Vagina (tissue), 2 donors: ENCODE measurements at places on chromosomes 12 and 14.

DNA sequence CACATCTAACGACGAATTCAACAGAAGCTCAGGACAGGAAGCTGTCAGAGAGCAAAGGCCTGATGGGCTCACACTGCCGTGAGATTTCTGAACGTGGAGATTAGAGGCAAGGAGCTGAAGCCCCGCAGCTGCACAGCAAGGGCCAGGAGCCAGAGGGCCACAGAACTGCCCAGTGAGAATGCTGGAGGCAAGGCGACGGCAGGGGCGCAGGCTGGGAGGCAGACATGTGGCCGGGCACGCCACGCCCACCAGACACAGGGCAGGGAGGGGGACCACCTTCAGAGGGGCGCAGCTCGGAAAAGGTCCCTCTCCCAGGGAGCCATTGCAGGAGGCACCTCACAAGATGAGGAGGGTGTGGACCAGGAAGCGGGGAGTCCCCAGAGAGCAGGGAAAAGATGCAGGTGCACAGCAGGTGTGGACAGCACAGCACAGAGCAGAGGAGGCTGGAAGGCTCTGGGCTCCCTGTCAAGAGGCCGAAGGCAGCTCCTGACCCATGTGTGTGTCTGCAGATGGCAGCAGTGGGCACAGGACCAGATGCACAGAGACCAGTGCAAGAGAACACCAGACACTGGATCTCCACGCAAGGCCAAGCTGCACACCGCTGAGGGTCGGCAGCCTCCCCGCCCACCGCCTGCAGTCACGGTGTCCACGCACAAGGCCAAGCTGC is 23.0 kb downstream of the BTBD6 start:
- DNase-seq, result no peak

- no peak for DNase-seq
Measured at GRCh38 chr12:10154145-10154496, 17.8 kb downstream of the OLR1 start.

DNA sequence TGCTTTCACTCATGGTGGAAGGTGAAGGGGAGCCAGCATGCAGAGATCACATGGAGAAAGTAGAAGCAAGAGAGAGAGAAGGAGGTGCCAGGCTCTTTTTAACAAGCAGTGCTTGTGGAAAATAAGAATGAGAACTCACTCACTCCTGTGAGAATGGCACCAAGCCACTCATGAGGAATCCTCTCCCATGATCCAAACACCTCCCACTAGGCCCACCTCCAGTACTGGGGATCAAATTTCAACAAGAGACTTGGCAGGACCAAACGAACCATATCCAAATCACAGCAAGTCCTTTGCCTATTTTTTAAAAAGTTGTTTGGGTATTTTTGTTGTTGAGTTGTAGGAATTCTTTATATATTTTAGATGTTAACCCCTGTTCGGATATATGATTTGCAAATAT is 245.9 kb upstream of the ARID2 start:
- no peak for DNase-seq

DNA sequence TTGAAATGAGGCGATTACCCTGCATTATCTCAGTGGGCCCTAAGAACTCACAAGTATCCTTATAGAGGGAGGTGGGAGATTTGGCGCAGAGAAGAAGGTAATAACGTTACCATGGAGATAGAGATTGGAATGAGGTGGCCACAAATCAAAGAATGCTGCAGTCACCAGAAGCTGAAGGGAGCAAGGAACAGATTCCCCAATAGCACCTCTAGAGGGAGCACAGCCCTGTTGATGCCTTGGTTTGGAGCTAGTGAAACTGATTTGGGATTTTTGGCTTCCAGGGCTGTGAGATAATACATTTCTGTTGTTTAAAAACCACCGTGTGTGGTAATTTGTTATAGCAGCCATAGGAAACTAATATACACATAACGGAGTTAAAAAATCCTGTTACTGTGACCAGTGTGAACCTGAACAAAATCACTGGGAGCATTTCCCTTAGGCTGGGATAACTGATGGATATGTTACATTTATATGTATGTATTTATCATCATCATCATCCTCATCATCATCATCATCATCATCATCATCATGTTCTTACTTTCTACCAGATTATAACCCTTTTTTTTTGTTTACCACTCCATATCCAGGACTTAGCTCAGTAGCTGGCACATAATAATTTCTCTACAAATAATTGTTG is 100.3 kb downstream of the LIN7A start:
- DNase-seq, result no peak

- DNase-seq, result no peak
Measured at GRCh38 chr14:64303471-64303917, 9.3 kb upstream of the ESR2 start.

DNA sequence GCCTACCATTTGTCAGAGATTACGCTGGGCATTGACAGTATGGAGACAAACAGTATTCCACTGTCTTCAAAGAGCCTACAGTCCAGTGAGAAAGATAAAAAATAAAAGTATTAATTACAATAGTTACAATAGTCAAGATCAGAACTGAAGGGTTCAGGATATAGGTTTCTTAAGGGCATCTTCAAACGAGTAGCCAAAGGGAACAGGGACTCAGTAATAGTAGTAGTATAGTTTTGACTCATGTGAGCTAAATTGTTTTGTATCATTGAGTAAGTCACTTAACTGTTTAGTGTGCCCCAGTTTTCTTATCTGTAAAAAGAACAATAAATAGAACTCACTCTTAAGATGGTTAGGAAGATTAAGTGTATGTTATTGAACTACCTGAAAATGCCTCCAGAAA is 123.6 kb downstream of the METTL25 start:
- DNase-seq, result no peak

- DNase-seq, result no peak
Measured at GRCh38 chr12:27595231-27595642, 71.2 kb downstream of the PPFIBP1 start.

DNA sequence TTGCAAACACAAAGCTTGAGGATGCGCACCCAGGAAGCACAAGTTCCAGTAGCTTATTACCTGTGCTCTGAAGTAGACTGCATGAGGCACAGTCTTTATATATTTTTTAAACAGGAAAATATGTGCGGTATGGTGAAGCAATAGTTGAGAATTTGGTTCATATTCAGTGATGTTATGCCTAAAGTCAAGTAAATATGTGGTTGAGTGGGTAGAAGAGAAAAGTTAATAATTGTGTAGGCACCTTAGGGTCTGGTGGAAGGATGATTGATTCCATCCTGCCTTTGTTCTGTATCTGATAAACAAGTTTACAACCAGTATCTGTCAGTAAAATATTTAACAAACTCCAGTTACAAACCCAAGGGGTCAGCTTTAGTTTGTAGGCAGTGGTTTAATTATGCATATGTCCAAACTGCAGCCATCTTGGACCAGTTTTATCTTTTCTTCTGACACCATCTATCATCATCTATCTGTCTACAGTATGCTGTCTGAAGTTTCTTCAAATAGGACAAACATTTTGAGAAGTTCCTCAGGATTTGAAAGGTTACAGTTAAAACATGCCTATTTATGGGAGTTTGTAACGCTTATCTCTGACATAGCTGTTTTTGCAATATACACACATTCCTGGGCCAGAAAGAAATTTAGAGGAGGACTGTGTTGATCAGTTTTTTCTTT is 10.8 kb downstream of the SINHCAF start:
- DNase-seq, result no peak

DNA sequence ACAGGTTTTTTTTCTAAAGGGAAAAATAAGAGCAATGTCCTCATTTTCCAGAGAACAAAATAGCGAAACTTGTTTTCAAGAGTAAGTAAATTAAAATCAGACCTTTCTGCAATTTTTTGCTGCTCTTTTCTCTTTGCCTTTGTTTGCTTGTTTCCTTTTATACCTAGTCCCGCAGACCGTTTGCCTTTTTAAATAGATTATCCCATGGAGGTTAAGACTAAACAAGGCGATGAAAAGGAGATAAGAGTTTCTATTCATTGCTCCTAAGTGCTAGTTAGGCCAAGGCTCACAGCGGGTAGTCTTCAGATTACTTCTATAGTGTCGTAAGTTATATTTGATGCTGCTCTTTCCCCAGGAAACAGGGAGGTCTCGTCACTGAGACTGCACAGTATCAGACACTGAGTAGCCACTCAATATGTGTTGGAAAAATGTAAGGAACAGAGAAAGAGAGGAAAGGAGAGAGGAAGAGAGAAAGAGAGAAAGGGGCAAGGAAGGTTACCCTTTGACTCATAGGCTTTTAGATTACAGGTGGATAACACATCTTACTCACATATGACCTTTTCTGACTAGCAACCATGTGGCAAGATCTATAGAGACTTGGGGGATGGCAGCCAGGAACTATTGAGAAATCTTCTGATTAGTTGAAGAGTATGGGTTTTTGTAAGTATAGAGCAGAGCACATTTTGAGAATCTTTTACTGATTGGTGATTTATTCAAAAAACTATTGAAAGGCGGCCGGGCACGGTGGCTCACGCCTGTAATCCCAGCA is 107.5 kb upstream of the PARP11 start:
- no peak for DNase-seq

GRCh38 chr14:60839657-60840056 is 105.1 kb downstream of the MNAT1 start:
- DNase-seq, result no peak

DNA sequence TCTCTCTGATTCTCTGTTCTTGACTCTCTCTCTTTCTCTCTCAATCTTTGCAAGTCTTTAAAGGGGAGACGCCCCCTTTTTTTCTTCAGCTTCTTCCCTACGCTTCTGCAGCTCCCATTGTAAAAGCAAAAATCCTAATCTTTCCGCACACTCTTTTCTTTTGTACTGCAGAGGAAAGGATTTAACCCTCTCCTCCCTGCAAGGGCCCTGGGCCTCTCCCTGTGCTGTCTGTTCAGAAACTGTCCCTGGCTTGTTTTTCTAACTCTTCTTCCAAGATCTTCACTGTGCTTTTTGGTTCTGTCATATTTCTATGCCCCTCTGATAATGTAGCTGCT is 10.9 kb upstream of the SALL2 start:
- DNase-seq, result no peak

- DNase-seq, result no peak
Measured at GRCh38 chr12:3236345-3237187, 159.4 kb downstream of the TSPAN9 start.

DNA sequence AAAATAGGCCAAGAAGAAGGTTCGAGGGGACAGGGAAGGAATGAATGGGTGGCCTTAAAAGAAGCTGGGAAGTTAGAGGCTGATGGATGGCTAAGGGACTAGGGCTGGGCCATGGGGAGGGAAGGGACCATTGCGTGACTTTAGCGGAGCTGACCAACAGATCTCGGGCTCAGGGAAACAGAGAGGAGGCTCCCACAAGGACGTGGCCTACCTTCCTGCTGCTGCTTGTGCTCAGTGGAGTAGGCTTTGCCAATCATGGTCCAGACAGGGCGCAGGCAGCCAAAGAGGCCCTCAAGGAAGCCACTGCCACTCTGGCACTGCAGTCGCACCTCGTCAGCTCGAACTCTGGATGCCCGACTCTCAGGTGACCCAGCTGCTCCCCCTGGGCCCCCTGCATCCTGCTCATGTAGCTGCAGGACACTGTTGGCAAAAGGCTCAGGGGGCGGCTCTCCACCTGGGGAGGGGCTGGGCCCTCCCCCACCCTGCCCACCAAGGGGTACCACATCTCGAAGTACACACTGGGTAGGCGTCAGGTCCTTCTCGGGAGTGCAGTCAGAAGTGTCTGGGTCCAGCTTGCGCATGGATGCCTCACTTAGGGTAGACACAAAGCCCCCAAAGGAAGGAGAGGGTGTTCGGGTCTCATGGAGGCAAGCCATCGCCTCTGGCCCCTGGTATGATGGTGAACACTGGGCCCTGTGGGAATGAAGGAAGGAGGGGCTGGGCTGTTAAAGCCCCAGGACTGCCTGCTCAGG is 12.3 kb downstream of the MAP3K12 start:
- DNase-seq, result no peak

- no peak for DNase-seq
Measured at GRCh38 chr12:111276146-111276545, 92.7 kb downstream of the PHETA1 start.

DNA sequence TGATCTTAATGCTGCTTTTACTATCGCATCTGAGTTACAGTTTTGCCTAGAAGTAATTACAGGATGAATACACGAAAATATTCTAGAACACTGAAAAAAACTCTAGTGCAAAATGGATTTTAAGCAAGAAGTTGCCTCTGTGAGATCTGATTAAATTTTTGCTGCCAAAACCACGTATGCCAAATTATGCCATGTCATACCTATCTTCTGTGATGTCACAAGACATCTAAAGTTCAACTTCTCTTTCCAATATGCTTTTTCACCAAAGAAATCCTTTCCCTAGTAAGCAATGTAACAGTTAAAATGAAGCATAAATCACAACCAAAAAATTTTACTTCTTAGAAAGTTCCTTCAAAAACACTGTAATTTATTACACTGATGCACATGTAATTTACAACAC is 39.6 kb downstream of the HECTD4 start:
- DNase-seq, result no peak

- no peak for DNase-seq
Measured at GRCh38 chr12:76962099-76962498, 83.3 kb upstream of the CSRP2 start.

- DNase-seq, result no peak
Measured at GRCh38 chr14:36508418-36509068, 11.5 kb downstream of the NKX2-1 start.

DNA sequence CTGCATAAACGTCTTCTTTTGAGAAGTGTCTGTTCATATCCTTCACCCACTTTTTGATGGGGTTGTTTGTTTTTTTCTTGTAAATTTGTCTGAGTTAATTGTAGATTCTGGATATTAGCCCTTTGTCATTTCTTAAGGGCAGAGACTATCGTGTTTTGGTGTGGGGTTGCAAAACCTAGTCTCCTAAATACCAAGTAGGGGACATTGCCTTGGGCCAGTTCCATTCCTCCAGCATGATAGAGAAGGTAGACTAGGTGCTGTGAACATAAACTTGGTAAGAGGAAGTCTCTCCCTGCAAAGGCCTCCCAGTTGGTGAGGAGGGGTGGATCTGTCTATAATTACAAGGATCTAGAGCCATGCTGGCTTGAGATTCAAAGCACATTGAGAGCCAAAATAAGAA is 390.7 kb downstream of the VRK1 start:
- no peak for DNase-seq

- no peak for DNase-seq
Measured at GRCh38 chr14:77243853-77244252, 27.2 kb downstream of the NGB start.

GRCh38 chr14:21408147-21408546 is 24.3 kb upstream of the SUPT16H start:
- DNase-seq, result no peak

GRCh38 chr14:26023967-26024366 is 573.9 kb downstream of the NOVA1 start:
- no peak for DNase-seq

DNA sequence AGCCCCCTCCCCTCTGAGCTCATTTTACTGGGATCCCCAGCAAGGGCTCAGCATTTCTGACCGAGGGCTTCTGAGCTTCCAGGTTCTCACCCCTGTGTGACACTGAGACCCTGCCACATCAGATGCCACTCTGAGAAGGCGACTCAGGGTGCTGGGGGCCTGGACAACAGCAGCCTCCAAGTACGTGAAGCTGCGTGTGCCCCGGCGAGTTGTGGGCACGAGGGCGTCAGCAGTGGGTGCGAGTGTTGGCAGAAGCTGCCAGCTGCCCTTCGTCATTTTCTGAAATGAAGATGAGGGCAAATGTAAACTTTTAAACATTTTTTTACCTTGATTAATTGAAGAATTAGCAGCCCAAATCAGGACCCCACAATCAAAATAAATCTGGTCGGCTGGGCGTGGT is 32.7 kb upstream of the TEX22 start:
- DNase-seq, result no peak
